ENCODE measurements at places on chromosomes 5 and 9. TPM values are rescaled to one million over a fixed set of nuclear protein-coding genes. Genes with fewer than 3 reads are reported as not detected.

Gene ZCCHC9
- total RNA-seq: 25.3 TPM

Gene PCDHA1
- not detected for total RNA-seq

Gene LRRC19
- not detected for total RNA-seq

Gene SH3PXD2B
- total RNA-seq: 43.6 TPM

Gene EFNA5
- total RNA-seq: 3.8 TPM

Gene CDC20B
- total RNA-seq: not detected

Gene NPDC1
- 45.3 TPM for total RNA-seq

Gene MYORG
- 9.9 TPM for total RNA-seq

Gene PCDHGB3
- 4.4 TPM for total RNA-seq

Gene IL7R
- total RNA-seq: 4.0 TPM

Gene LHFPL2
- 40.9 TPM for total RNA-seq

Gene PRRX2
- total RNA-seq: 2.2 TPM

Gene CTNND2
- 2.5 TPM for total RNA-seq

Gene WWC1
- 3.5 TPM for total RNA-seq

Gene NAIF1
- total RNA-seq: 11.9 TPM

Gene ZFR
- 106 TPM for total RNA-seq

Gene ARID3C
- not detected for total RNA-seq

Gene FOCAD
- total RNA-seq: 17.6 TPM

Gene NEUROG1
- not detected for total RNA-seq

Gene CNTNAP3
- 50.4 TPM for total RNA-seq

Gene FGF1
- 2.9 TPM for total RNA-seq

Gene OR1J2
- total RNA-seq: not detected

Gene IFNB1
- total RNA-seq: not detected

Gene CDHR2
- 0.92 TPM for total RNA-seq

Gene SLC6A18
- total RNA-seq: not detected

Gene PCDH1
- 38.0 TPM for total RNA-seq

Gene SELENOP
- 119 TPM for total RNA-seq

Gene SLC6A19
- not detected for total RNA-seq

Gene SSNA1
- total RNA-seq: 58.2 TPM

Gene C5orf63
- 2.1 TPM for total RNA-seq

Gene KCNT1
- total RNA-seq: not detected

Gene ARSI
- total RNA-seq: 10.1 TPM

Gene IL3
- not detected for total RNA-seq

Gene F2RL2
- total RNA-seq: 4.6 TPM

Gene TOR4A
- total RNA-seq: 5.0 TPM

Gene BTNL8
- total RNA-seq: not detected

Gene KIF20A
- not detected for total RNA-seq

Gene CDKN2B
- total RNA-seq: 12.9 TPM

Gene PJA2
- total RNA-seq: 133 TPM

Gene HEMGN
- 1.2 TPM for total RNA-seq

Gene PRRT1B
- not detected for total RNA-seq

Gene SHB
- total RNA-seq: 21.2 TPM

Gene CYLC2
- not detected for total RNA-seq

Gene FGFR4
- 4.5 TPM for total RNA-seq

Gene TLE1
- 125 TPM for total RNA-seq

Gene NUTM2F
- total RNA-seq: not detected

Gene REEP2
- total RNA-seq: 55.9 TPM

Gene NUDT12
- total RNA-seq: 7.0 TPM

Gene JADE2
- 77.3 TPM for total RNA-seq
